Progenitor cell of endocrine pancreas (in vitro differentiated cells): ENCODE measurements at places on chromosomes 16 and 17.

GRCh38 chr17:70295731-70296130 is 126.4 kb downstream of the KCNJ2 start:
- no peak for DNase-seq

GRCh38 chr17:33099252-33099651 is 107.6 kb downstream of the SPACA3 start:
- DNase-seq, result no peak

DNA sequence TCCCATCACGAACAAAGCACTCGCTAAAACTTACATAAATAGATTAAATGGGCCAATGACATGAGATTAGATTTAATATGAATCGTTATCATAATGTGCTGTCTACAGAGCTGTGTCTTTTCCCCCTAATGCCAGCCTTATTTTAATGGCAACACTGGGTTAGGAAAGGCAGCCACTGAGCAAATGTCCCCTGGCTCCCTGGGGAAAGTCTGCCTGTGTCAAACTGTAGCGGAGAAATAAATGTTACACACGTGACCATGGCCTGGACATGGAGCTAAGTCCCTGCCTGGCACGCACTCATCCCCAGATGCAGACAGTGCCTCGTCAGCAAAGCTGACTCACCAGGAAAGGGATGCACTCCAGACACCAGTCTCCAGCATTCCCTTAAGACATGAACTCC is 61.3 kb upstream of the SDK2 start:
- no peak for DNase-seq

GRCh38 chr16:3099732-3100499 is 822 bp upstream of the ZSCAN10 start:
- peak; percentile 79 for DNase-seq

- no peak for DNase-seq
Observed at GRCh38 chr17:42252597-42253550, 23.3 kb downstream of the STAT5B start.

GRCh38 chr17:37094391-37094790 is 145.6 kb downstream of the AATF start:
- DNase-seq, result no peak

GRCh38 chr17:57050306-57050705 is 34.7 kb upstream of the AKAP1 start:
- no peak for DNase-seq

- DNase-seq, result no peak
Observed at GRCh38 chr17:53571342-53571741, 251.4 kb upstream of the KIF2B start.

DNA sequence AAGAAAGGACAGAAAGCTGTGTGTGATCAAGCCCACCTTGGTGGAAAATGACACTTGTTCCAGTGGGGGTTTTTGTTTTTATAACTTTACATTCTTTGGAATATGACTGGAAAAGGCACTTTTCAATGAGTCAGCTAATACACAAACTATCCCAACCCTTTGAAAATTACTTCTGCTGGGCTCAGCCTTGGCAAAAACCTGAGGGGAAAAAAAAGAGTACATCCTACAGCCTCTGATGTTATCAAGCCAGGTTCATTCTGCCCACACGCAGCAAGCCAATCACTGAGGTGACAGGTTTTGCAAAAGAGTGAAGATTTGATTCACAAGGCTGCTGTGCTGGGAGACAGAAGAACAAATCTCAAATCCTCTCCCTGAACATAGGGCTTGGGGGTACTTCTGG is 484.5 kb upstream of the ERCC4 start:
- no peak for DNase-seq

DNA sequence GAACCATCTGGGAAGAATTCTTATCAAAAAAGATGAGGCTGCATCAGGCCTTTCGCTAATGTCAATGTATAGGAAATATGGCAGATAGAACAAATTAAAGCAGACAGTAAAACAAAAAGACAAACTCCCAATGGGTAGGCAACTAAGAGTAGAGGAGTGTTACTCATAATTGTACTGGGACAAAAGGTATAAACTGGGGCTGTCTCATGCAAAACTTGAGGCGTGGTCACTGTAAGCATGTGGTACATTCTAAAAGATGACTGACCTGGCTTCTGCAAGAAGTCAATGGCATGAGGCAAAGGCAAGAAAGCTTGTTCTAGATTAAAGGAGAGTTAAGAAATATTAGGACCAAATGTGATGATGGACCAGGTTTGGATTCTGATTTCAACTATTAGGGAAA is 26.7 kb downstream of the SMIM36 start:
- DNase-seq, result no peak

- DNase-seq, result no peak
Observed at GRCh38 chr17:72145962-72146361, 25.1 kb downstream of the SOX9 start.

DNA sequence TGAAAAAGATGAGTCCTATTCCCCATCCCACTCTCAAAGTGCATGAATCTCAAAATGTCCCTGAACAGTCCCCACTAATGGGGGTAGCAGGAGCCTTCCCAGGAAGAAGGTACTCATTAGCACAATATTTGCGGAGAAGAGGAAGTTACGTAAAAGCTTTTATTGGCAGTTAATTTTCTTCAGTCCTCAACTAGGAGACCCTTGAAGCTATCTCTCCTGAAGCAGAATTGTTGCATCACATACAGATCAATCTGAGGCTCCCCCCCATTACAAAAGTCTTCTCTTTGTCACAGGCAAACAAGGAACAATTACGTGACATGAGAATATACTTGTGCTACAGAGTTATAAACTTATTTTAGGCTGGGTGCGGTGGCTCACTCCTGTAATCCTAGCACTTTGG is 14.2 kb downstream of the SLFN12L start:
- no peak for DNase-seq

DNA sequence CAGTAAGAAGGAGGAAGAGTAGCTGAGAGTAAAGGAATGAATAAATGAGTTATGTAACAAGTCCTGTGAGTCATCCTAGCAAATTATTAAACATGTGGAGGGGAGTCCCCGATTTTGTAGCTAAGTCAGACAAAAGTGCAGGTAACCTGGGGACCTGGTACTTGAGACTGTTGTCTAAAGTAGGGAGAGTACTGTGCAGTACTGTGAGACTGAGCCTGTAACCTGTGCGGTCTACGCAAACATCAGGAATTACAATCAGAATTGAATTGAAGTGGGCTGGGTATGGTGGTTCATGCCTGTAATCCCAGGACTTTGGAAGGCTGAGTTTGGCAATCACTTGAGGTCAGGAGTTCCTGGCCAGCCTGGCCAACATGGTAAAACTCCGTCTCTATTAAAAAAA is 35.7 kb downstream of the IKZF3 start:
- DNase-seq, result no peak

GRCh38 chr16:17744921-17745572 is 274.3 kb upstream of the XYLT1 start:
- no peak for DNase-seq

DNA sequence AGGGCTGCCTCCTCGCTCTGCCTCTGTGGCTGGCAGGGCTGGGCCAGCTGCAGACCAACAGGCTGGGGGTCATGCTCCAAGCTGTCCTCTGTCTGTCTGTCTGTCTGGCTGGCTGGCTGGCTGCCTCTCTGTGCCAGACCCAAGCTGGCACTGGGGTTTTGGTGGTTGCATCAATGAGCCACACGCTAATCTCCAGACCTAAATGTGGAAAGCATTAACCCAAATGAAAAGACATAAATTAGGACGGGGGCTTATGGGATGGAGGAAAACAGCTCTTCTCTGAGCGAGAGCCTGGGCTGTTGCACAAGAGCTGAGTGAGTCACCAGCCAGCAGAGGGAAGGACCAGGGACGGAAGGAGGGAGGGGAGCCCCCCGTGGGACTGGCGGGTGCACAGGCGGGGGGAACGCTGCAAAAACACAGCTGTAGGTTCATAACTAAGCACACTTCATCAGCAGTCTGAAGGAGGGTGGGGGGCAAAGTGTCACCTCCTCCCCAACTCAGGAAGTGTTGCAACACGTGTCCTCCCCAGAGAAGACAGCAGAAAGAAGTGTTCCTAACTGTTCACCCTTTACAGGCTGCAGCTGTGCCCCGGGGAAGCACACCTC is 83.4 kb downstream of the GAS7 start:
- no peak for DNase-seq

DNA sequence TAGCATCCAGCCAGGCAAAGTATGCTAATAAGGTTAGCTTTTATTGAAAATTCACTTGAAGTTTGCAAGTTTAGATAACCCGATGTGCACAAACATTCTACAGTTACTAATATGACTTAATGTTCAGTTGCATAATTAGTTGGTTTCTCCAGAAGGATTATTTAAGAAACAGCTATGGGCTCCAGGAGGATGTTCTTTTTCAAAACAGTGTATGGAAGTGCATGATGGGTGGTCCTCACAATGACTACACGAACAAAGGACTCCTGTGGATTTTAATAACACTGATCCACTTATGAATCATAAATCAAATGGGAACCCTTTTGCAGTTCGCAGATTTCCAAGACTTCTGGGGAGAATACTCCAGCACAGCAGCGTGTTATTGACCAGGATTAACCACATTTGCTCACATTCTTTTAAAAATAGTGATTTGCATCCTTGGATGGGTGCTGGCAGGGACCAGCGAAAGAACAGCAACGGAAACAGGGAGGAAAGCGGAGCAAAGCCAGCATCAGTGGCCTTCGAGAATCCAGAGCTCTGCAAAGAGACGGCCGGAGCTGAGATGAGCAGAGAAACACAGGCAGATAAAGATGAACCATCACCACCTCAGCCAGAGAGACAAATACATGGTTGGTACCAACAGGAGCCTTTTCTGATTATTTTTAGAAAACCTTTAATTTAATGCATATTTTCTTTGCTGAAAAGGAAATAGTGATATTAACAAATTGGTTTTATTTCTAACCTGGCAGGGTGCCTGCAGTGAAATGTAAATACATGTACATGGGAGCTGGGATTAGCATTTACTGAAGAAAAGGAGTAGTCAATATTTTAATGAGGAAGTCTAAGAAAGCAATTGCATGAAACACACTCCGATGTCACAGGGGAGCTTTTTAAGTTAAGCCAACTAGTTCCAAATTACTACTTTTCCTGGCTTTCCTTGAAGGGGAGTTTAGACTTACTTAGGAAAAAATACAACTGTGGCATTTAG is 623.2 kb upstream of the ZFHX3 start:
- no peak for DNase-seq

- no peak for DNase-seq
Observed at GRCh38 chr17:20302246-20302917, 165.0 kb downstream of the LGALS9B start.

GRCh38 chr17:35241520-35241919 is 1.4 kb upstream of the SLFN5 start:
- DNase-seq, result no peak

DNA sequence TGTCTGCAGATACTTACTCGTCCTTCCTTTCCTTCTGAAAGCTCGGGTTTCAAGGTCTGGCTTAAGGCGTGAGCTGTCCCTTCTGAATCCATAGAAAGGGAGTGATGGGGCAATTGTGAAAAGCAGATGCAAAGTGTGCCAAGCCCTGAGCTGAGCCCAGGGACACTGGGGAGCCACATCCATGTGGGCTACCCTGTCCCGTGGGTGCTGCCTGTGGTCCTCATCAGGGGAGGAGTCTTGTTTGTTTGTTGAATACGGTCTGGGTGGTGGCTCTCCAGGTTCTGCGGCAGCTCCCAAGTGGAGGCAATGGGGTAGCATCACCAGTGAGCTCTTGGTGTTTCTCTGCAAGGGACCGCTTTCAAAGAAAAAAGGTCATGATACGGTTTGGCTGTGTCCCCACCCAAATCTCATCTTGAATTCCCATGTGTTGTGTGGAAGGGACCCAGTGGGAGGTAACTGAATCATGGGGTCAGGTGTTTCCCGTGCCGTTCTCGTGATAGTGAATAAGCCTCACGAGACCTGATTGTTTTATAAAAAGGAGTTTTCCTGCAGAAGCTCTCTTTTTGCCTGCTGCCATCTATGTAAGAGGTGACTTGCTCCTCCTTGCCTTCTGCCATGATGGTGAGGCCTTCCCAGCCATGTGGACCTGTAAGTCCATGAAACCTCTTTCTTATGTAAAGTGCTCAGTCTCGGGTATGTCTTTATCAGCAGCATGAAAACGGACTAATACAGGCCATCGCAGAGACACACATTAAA is 1.0 kb upstream of the ALG1 start:
- no peak for DNase-seq

DNA sequence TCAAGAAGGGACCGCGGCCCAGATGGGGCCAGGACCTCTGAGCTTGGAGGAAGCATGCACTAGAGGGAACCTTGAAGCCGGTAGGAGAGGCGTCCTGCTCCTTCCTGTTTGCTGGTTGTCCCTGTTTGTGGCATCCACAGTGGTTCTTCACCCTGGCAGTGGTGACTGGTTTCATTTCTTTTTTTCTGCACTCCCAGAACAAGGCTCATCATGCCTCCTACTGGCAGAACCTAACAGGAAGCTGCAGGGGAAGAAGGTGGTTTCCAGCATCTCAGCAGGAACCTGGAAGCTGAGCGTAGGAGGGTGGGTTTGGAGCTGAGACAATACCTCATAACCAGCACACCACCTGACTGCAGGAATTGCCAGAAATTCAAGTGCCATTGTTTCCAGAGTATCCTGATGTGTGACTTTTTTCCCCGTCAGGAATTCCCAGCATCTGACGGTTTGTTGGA is 5.8 kb downstream of the TMEM231 start:
- no peak for DNase-seq

- no peak for DNase-seq
Observed at GRCh38 chr16:30924076-30924912, 922 bp downstream of the FBXL19 start.

GRCh38 chr17:16472539-16472938 is 19.5 kb downstream of the LRRC75A start:
- no peak for DNase-seq

DNA sequence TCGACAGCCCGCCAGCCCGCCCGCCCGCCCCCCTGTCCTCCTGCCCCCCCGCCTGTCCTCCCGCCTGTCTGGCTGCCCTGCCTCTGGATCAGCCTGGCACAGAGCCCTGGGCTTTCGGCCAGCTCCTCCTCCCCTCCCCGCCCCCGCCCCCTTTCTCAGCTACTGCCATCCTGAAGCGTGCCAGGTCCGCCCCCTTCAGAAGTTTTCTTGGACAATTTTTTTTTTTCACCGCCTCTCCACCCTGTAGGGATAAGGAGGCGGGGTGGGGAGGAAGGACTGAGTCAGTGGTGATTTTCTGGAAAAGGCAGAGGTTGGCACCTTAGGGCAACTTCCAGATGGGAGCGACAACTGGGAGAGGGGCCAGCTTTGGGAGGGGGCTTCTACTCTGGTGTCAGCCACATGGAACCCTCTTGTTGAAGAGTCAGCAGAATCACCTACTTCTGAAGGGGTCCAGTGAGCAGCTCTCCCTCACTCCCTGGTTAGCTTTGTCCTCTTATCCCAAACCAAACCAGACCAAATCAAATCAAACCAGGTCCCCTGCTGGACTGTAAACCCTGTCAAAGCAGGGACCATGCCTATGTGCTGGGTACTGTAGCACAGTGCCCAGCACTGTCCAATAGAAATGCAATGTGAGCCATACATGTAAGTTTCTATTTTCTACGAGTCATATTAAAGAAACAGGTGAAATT is 19.7 kb downstream of the IGF2BP1 start:
- no peak for DNase-seq

DNA sequence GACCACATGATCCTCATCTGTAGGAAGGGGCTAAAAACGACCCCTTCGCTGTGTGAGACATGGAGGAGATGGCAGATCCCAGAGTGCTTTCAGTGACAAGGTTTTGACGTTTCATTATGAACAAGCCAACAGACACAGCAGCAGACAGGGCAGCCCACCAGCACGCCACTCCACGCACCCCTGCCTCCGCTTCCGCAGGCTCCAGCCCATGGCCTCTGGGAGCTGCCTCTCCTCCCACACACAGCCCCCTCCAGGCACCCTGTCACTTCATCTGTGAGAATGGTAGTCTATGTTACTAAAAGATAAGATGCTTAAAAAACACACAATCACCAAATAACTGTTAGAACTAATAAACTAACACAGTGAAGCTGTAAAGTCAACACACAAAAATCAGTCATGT is 12.3 kb upstream of the ADCY7 start:
- DNase-seq, result no peak

GRCh38 chr16:80543162-80543561 is 2.4 kb downstream of the DYNLRB2 start:
- DNase-seq, result no peak
